ENCODE measurements at places on chromosomes 2 and 18.

- DNase-seq: peak; percentile 71
These were observed 4.5 kb upstream of the RND3 start for GRCh38 chr2:150491943-150492342.

GRCh38 chr18:21441670-21442069, 158.8 kb downstream of the ESCO1 start:
- no peak for DNase-seq

DNA sequence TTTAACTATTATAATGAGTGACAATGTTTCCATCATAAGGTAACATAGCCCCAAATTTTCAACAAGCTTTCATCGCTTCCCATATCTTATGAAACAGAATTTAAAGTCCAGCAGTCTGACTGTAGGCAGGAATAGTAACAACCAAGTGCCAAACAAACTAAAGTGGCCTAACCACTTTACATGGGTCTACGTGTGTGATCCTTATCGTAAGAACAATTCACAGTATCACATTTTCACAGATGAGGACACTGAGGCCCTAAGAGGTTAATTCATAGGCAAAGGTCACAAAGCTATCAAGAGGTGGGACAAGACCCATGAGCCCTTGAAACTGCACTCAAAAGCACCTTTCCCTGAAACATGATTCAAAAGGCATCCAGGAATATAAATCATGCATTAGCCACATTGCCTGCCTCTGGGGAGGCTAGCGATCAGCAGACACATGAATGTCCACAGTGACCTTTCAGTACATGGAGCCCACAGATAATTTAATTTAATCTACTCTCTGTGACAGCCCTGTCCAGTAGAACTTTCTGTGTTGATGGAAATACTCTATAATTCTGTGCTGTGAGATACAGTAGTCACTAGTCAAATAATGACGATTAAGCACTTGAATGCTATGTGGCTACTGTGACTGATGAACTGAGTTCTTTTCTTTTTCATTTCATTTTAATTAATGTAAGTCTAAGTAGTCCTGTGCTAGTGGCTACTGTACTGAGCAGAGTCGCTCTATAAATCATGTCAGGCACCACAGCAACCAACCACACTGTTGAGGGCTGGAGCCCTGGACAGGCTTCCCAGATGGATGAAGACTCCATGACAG, 30.3 kb downstream of the KIDINS220 start:
- no peak for DNase-seq

GRCh38 chr2:208584378-208584985, 177.9 kb downstream of the PTH2R start:
- no peak for DNase-seq

GRCh38 chr2:230706053-230706521, 6.6 kb upstream of the CAB39 start:
- no peak for DNase-seq

- DNase-seq: no peak
These were observed 1.8 kb downstream of the BOK start for GRCh38 chr2:241560162-241560882.

DNA sequence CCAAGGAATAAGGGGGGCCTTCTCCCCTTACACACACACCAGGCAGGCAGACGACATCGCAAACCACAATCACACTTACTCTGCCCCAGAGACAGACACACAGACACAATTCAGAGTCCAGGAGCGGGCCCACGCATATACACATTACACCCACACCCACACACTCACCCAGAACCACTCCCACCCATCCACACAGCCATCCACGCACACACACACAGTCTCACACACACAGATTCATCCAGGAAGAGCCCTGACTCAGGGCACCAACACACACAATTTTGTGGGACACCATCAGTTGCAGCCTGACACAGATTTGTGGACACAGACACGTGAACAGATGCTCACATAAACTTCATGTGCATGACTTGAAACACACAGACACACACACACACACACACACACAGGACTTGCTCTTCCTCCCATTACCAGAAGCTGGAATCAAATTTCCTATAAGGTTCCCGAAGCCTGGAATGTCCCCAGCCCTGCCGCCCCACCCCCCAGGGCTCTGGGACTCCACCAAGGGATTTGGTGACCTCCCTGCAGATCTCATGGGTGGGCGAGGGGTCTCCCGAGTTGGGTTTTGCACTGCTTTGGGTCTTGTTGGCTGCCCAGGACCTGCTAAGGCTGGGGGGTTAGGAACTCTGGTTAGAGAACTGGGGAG, 23.5 kb downstream of the TNS1 start:
- DNase-seq: peak; percentile 73

DNA sequence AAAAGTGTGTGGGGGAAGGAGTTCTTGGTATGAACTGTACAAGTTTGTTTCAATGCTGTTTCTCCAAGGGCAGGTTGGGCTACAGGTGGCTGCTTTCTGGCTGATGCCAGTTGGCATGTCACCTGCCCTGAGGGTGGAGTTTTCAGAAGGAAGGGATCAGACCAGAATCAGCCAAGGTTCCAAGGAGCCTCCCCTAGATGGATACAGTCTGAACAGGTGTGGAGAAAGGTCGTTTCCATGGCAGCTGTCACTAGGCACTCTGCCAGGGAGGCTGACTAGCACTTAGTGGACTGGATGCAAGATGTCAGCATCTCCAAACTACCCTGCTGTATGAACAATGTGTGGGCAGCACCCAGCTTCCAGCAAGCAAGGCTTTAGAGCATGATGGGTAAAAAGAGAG, 444.4 kb upstream of the HNRNPA3 start:
- no peak for DNase-seq

- no peak for DNase-seq
These were observed 16.9 kb downstream of the PMAIP1 start for GRCh38 chr18:59916746-59917145.

GRCh38 chr2:192398236-192398635, 203.5 kb upstream of the TMEFF2 start:
- no peak for DNase-seq

DNA sequence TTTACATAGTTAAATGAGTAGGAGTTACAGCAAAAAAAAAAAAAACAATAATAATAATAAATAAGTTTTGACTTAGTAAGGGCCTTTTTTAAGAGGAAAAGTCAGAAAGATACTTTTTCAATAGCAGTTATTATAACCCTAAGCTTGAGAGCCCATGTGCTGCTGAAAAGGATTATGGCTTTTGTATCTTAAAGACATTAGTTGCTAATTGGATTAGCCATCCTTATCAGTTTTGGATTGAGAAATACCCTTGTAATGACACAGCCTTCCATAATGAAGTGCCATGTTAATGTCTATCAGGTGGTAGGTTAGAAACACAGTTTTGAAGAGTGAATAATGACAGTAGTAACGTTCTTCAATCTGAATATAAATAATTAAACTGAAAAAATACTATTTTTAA, 554.0 kb downstream of the RIT2 start:
- DNase-seq: no peak

- no peak for DNase-seq
These were observed 8.1 kb upstream of the ARHGAP15 start for GRCh38 chr2:143121079-143121478.

Data from fibroblast of lung (primary cell).